Activated CD4-positive, alpha-beta T cell treated with anti-CD3 and anti-CD28 coated beads, Interleukin-10, Interleukin-2, amounts not matched to agents 100 ng/mL and 50 ng/mL, durations not matched to agents 16 hours and 8 hours (primary cell): ENCODE measurements at places on chromosomes 1 and 21.

GRCh38 chr1:40317394-40318074, 448 bp upstream of the COL9A2 start:
- DNase-seq = no peak

- no peak for DNase-seq
These were observed 30.1 kb downstream of the RHEX start for GRCh38 chr1:206082831-206083695.

DNA sequence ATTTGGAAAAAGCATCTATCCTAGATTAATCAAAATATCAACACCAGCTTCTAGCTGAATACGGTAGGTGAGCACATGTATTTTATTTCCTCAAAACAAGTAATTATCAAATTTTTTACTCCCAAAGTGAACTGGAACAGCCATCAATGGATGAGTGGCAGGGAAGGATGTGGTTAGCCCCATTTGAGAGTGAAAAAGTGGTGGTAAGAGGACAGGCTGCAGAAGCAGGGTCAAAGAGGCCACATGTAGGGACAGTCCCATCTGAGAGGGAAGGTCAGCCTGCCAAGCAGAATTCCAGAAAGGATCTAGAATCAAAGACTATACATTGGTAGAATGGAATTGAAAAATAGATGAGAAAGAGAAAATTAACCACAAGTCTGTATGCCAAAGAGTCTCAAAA, 163.8 kb downstream of the SMYD3 start:
- DNase-seq = peak; percentile 29

DNA sequence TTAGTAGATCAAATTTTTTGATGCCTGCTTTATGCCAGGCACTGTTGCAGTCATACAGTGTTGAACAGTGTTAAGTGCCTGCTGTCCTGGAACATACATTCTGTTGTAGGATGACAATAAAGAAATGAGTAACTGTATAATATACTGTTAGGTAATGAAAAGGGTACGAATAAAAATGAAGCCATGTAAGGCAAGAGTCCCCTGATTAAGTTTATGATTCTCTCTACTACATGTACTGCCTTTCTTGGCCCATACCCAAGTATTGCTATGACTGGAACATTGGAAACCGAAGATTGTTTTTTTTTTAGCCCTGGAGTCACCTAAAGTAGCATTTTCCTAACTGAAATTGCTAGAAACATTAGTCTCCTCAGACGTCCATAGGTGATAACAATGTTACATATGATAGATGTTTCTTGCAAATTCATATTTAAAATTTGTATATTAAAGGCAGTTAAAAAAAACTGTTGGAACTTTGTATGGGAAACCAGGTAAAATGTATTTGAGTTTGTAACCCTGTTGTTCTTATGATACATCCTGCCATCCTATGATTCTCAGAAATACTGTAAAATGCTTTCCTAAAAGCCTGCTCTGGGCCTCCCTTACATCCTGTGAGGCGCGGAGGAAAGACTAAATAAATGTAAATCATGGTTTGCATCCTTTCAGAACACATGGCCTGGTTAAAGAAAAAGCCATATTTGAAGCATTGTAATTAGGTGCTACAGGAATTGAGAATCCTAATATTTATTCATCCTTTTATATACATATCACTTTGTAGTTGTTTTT, 5.8 kb downstream of the ATP5PB start:
- DNase-seq = peak; percentile 66

GRCh38 chr1:194503209-194503608, 1316.8 kb upstream of the B3GALT2 start:
- DNase-seq = no peak

DNA sequence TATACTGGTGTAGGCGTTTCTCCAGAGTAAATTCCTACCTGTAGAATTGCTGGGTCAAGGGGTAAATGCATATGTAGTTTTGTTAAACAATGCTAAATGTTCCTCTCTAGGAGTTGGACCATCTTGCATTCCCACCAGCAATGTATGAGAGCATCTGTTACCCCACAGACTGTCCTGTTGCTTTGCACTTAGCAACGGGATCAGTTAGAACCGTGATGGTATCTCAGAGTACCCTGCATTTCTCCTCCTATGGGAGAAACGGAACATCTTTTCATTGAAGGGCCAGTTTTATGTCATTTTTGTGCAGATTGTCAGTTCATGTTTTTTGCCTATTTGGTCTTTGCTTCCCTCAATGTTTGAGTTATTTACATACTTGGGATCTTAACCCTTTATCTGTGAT, 18.0 kb upstream of the RIPPLY3 start:
- no peak for DNase-seq

DNA sequence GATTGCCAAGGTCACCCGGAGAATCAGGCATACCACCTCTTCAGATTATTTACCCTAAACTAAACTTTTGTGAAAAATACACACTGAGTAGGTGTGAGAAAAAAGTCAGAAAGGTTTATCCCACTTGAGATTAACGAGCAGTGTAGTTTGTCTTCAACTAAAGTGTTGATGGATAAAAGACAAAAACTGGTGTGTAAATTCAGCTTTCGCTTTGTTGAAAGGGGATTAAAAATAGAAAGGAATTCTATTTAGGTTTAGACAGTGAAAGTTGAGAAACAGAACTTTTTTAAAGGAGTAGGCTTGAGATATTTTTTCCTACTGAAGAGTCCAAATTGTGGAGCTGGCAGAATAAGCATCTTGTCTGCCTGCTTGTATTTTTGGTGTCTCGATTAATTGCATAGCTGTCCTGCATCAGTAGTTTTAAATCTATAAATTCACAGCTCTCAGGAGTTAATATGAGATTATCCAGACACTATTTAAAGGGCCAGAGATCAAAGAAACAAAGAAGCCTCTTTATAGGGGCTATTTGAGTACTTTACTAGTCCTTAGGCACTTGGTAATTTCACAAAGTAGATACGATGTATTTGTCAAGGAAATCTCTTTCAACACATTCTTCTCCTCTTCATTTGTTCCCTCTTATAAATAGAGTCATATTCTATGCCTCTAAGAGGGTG, 46.7 kb upstream of the RABGAP1L start:
- DNase-seq = no peak

DNA sequence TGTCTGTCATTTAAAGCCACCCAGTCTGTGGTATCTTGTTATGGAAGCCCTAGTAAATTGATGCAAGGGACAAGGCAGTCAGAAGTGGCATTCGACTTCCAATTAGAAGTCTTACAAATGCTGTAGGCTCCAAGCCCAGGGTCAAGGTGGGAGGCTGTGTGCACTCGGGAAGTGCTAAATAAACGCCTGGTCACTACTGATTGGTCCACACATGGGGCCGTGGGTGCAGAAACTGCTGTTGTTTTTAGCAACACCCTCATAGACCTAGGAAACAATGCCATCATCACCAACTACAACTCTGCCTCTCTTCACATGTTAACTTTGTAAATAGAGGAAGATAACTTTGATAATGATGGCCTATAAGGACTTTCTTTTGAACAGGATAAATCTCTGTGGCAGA, 20.2 kb upstream of the ZBTB21 start:
- no peak for DNase-seq

DNA sequence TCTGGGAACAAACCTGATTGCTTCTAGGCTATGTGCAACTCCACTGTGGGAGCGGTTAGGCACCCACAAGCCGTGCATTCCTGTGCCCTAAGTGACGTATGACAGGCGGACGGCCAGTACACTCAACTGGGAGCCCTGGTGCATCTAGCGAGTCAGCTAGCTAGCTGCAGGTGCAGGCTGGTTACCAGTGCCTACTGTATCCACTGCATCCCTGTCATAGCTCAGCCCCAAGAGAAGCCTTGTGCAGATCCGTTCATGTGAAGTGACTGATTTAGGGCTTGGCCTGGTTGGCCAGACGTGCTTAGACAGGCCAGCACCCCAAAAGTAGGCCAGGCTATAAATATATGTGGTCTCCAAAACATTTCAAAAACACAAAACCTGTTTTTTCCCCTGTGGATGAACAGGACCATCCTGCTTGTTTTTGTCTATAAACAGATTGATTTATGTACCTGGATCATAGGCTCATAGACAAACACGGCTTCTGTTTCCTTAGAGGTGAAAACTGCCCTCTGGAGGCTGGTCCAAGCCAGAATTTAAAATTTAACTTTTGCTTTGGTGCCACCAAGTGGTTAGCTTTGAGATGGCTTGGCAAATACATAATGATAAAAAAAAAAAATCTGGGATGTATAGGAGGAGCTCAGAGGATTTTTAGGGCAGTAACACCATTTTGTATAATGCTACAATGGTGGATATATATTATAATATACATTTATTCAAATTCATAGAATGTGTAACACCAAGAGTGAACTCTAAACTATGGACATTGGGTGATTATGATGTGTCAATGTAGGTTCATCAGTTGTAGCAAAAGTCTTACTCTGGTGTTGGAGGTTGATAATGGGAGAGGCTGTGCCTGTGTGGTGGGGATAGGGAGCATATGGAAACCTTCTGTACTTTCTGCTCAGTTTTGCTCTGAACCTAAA, 68.5 kb downstream of the GIPC2 start:
- peak; percentile 73 for DNase-seq
